ENCODE measurements at places on chromosomes 1 and 21. TPM values are rescaled to one million over a fixed set of nuclear protein-coding genes. Genes with fewer than 3 reads are reported as not detected.

DNA sequence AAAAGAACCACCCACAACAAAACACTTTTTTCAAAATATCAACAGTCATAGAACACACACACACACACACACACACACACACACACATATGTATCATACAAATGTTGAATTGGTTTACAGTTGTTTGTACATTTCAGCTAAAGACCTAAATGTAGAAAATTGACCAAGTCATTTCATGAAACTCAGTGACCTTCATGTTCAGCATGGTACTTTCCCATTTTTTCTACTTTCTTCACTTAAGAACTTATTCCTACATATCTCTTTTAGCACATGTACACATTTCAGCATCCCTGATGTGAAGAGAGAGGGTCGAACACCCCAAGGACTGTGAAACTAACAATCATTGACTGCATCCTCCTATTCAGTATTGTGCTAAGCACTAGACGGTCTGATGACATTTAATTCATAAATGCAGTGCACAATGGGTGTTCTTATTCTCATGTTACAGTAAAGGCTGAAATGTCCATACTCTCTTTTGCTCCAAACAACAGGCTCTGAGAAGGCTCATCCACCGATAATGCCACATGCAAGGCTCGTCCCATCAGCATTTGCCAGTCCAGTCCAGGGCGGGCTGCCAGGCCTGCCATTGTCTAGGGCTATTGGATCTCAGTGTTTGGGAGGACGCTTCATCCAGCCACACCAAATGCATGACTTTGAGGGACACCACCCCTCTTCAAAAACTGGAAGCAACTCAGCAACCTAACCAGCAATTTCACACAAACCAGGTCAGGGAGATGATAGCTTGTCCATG, 150.1 kb upstream of the RUNX1 start:
- H3K4me1 ChIP-seq: peaks cover 18% of the 10 kb centered on the region
- H3K27ac ChIP-seq: no peak overlapping the region
- H3K4me3 ChIP-seq: no peak overlapping the region
- no peak for DNase-seq
- no peaks in the 10 kb centered on the region for H3K36me3 ChIP-seq
- no peaks in the 10 kb centered on the region for H3K27me3 ChIP-seq

KPRP gene
- not detected for total RNA-seq

RGS8 gene
- total RNA-seq: not detected

DNA sequence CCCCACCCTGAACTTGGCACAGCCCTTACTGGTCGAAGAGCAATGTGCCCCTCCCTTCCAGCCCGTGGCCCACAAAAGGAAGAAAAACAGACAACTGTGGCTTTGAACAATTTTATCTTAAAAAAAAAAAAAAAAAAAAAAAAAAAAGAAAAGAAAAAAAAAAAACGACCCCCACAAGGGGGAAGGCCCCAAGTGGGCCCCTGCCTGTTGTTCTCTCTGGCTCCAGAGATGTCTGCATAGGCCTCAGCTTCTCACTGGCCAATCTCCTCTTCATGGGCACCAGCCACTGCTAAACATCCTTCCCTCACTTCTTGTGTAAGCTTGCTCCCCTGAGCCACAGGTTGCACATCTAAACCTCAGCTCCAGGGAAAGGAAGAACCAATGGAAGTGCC, 386 bp upstream of the TSTD1 start:
- H3K4me3 ChIP-seq: peak overlapping the region; percentile 91
- peaks cover 49% of the 10 kb centered on the region for H3K36me3 ChIP-seq
- H3K27ac ChIP-seq: peak overlapping the region; percentile 95
- H3K4me1 ChIP-seq: peaks cover 54% of the 10 kb centered on the region
- no peaks in the 10 kb centered on the region for H3K27me3 ChIP-seq
- DNase-seq: no peak

CNIH3 gene
- total RNA-seq: 1.8 TPM

- no peaks in the 10 kb centered on the region for H3K4me1 ChIP-seq
- no peak for DNase-seq
- H3K4me3 ChIP-seq: no peak overlapping the region
- H3K27ac ChIP-seq: no peak overlapping the region
- no peaks in the 10 kb centered on the region for H3K27me3 ChIP-seq
Observed at GRCh38 chr21:17472592-17473271, 40.1 kb upstream of the CXADR start.

GRCh38 chr21:15480160-15480559, 249.6 kb upstream of the USP25 start:
- no peak overlapping the region for H3K27ac ChIP-seq
- H3K4me3 ChIP-seq: no peak overlapping the region
- no peaks in the 10 kb centered on the region for H3K36me3 ChIP-seq

DNA sequence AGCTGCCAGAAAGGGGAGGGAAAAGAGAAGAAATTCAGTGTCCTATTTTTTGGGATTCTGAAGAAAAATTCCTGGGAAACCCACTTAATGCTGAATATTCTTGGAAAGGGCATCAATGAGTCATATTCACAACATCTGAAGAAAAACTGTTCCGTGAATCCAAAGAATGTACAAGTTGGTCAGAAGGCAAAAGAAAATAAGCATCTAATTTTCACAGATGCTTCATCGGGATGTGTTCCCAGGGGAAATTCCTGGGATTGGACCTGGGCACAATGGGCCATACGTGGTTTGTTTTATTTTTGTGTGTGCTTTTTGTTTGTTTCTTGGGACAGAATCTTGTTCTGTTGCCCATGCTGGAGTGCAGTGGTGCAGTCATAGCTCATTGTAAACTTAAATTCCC, 112.2 kb downstream of the MAP3K21 start:
- no peaks in the 10 kb centered on the region for H3K4me1 ChIP-seq
- H3K4me3 ChIP-seq: no peak overlapping the region
- H3K27me3 ChIP-seq: peaks cover 10% of the 10 kb centered on the region

TMEM240 gene
- 0.31 TPM for total RNA-seq

DNA sequence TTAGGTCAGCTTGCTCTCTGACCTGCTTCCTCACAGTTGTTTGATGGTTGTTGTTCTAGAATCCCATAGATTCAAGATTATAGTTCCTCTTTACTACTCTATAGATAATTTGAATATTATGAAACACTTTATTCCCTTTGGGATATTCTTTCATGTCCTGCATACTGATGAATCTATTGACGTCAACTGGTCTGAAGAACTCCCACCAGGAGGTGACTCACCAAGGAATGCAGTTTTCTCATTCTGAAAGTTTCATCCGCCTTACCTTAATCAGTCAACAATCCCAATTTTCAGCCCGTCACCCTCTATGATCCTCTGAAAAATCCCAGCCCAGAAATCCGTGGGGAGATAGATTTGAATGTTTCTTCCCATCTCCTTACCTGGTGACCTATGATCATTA, 834.1 kb upstream of the PRMT6 start:
- no peak overlapping the region for H3K4me3 ChIP-seq
- no peaks in the 10 kb centered on the region for H3K27me3 ChIP-seq
- H3K36me3 ChIP-seq: no peaks in the 10 kb centered on the region
- H3K4me1 ChIP-seq: no peaks in the 10 kb centered on the region
- no peak overlapping the region for H3K27ac ChIP-seq
- DNase-seq: no peak

DNA sequence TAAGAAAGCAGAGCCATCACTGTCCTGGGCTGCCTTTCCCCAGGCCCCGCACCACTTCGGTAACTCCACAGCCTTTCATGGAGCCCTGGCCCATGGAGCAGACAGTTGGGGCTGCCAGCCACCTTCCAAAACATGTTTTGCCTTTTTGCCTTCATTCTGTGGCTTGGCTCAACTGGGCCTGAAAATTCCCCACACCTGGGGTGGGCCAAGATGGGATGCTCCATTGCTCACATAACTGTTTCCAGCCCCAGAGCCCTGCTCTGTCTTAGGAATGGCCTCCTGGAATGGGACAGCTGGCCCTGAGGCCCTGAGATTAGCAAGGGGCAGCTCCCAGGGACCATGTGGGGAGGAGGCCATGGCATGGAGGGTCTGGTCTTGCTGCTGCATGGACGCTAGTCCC, 10.9 kb upstream of the PRELP start:
- H3K27ac ChIP-seq: no peak overlapping the region
- no peak overlapping the region for H3K4me3 ChIP-seq
- H3K27me3 ChIP-seq: peaks cover 3% of the 10 kb centered on the region
- no peak for DNase-seq
- H3K4me1 ChIP-seq: peaks cover 33% of the 10 kb centered on the region

DNA sequence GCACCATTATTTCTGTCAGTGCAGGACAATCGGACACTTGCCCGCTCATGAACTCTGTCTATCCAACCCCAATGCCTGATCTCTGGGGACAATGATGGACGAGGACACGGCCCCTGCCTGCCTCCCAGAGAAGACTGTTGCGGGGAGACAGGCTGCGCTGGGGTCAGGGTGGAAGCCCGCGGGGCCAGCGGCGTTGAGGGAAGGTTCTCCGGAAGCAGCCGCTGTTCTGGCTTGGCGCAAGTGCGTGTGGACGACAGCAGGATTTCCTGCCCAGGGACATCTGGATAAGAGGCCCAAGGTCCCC, 18.8 kb downstream of the RHBG start:
- no peak overlapping the region for H3K27ac ChIP-seq
- no peaks in the 10 kb centered on the region for H3K36me3 ChIP-seq

- H3K27me3 ChIP-seq: no peaks in the 10 kb centered on the region
- DNase-seq: no peak
- no peak overlapping the region for H3K27ac ChIP-seq
- H3K4me1 ChIP-seq: peaks cover 13% of the 10 kb centered on the region
- H3K4me3 ChIP-seq: no peak overlapping the region
- peaks cover 96% of the 10 kb centered on the region for H3K36me3 ChIP-seq
Observed at GRCh38 chr1:21269461-21270085, 20.7 kb downstream of the ECE1 start.

GRCh38 chr21:42406866-42407265, 3.2 kb downstream of the UBASH3A start:
- no peak overlapping the region for H3K4me3 ChIP-seq
- H3K4me1 ChIP-seq: peaks cover 2% of the 10 kb centered on the region
- H3K27me3 ChIP-seq: peaks cover 4% of the 10 kb centered on the region
- DNase-seq: no peak
- H3K27ac ChIP-seq: no peak overlapping the region

DNA sequence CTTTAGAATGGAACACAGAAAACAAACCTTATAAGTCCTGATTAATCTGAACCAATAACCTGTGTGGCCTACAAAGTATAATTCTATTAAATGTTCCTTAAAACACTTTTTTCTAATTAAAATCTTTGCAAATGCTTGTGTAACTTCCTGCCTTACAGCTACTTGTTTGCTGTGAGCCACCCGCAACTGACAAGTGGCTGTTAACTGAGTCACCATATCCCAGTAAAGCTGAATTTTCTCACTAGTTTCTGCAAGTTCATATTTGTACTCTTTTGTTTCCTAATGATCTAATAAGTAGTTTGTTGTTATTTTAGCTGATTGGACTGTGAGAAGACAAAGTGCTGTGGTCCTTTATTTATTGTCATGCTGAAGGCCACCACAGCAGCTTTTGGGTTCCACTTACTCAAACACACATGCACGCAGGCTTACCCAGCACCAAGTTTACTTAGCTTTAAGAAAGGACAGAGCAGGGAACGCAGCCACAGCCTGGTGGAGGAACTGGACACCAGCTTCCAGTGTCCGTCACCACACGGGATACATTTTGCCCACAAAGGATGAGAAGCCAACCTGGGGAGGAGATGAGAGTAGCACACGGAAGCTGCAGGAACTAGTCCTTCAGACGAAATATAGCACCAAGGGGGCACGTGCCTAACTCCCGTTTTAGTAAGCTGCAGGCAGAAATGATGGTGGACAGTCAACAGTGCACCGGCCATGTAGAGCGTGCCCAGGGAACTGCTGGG, 47.8 kb downstream of the LCA5L start:
- H3K36me3 ChIP-seq: peaks cover 45% of the 10 kb centered on the region
- no peak for DNase-seq
- no peaks in the 10 kb centered on the region for H3K27me3 ChIP-seq
- H3K4me3 ChIP-seq: no peak overlapping the region
- H3K27ac ChIP-seq: no peak overlapping the region

GRCh38 chr1:58441699-58442098, 104.8 kb downstream of the OMA1 start:
- no peaks in the 10 kb centered on the region for H3K4me1 ChIP-seq
- no peak overlapping the region for H3K4me3 ChIP-seq
- no peak for DNase-seq
- H3K27me3 ChIP-seq: no peaks in the 10 kb centered on the region
- H3K27ac ChIP-seq: no peak overlapping the region

LCE2B gene
- not detected for total RNA-seq

GRCh38 chr1:30761381-30762151, 4.0 kb upstream of the LAPTM5 start:
- peaks cover 11% of the 10 kb centered on the region for H3K36me3 ChIP-seq
- H3K4me1 ChIP-seq: peaks cover 93% of the 10 kb centered on the region
- no peak for DNase-seq
- H3K4me3 ChIP-seq: peak overlapping the region; percentile 57

SYT2 gene
- total RNA-seq: not detected

TTC22 gene
- total RNA-seq: 6.0 TPM

- H3K4me1 ChIP-seq: no peaks in the 10 kb centered on the region
- no peaks in the 10 kb centered on the region for H3K27me3 ChIP-seq
- H3K4me3 ChIP-seq: no peak overlapping the region
- H3K27ac ChIP-seq: no peak overlapping the region
Observed at GRCh38 chr1:97837161-97837560, 83.7 kb downstream of the DPYD start.

- H3K4me3 ChIP-seq: no peak overlapping the region
- no peaks in the 10 kb centered on the region for H3K27me3 ChIP-seq
- H3K36me3 ChIP-seq: no peaks in the 10 kb centered on the region
- no peak for DNase-seq
- no peak overlapping the region for H3K27ac ChIP-seq
- peaks cover 13% of the 10 kb centered on the region for H3K4me1 ChIP-seq
Observed at GRCh38 chr1:9399510-9400424, 107.1 kb downstream of the SPSB1 start.

COL6A2 gene
- 0.40 TPM for total RNA-seq

DNA sequence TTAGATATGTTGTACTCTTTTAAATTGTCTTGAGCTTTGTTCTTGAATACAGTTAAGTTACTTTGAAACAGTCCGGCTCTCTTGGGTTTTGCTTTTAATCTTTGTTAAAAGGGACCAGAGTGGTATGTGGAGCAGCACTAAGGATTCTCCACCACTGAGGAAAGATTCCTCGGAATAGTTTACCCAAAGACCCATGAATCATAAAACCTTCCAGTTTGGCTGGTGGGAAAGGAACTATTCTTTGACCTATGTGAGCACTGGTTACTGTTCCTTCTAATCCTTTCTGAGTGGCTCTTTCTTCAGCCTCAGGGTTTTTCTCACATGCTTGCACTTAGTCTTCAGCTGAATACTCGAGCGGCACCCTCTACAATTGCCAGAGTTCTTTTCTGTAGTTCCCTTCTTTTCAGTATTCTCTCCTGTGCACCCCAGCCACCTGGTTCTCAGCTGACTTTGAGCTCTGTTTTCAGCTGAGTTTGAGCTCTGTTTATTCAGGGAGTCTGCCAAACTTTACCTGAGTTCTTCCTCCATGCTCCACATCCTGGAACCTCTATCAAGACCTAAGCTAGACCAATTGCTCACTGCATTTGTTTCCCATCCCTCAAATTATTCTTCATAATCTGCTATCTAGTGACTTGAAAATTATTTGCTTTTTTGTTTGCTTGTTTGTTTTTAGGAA, 253.8 kb upstream of the PLXNA2 start:
- no peak overlapping the region for H3K4me3 ChIP-seq
- peaks cover 16% of the 10 kb centered on the region for H3K27me3 ChIP-seq
- DNase-seq: no peak
- no peaks in the 10 kb centered on the region for H3K36me3 ChIP-seq

NUP210L gene
- total RNA-seq: 0.22 TPM

- no peak overlapping the region for H3K27ac ChIP-seq
- peaks cover 3% of the 10 kb centered on the region for H3K27me3 ChIP-seq
- H3K4me1 ChIP-seq: no peaks in the 10 kb centered on the region
- H3K36me3 ChIP-seq: no peaks in the 10 kb centered on the region
- no peak for DNase-seq
- H3K4me3 ChIP-seq: no peak overlapping the region
Observed at GRCh38 chr1:61285371-61285885, 203.1 kb downstream of the NFIA start.
